Stimulated activated CD8-positive, alpha-beta memory T cell treated with anti-CD3 and anti-CD28 coated beads, Interleukin-2, amount 100 ng/mL, for 1 hour (primary cell): ENCODE measurements at places on chromosomes 5 and 9.
A peak's percentile ranks its signal among the peaks of the same experiment; 100 is the strongest.

DNA sequence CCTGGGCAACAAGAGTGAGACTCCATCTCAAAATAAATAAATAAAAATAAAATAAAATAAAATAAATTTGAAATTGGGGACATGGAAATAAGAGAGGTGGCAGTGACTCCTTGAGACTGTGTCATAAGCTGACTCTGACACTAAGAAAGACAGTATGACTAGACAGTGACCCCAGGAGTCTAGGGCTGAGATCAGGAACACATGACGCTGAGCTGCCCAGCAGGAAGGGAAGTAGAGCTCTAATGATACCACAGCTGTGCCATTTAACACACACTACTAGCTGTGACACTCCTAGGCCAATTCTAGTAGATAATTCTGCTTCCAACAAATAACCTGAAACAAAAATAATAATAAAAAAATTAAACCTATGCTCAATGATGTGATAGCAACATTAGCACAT, 293.0 kb downstream of the SEC61B start:
- DNase-seq = no peak

DNA sequence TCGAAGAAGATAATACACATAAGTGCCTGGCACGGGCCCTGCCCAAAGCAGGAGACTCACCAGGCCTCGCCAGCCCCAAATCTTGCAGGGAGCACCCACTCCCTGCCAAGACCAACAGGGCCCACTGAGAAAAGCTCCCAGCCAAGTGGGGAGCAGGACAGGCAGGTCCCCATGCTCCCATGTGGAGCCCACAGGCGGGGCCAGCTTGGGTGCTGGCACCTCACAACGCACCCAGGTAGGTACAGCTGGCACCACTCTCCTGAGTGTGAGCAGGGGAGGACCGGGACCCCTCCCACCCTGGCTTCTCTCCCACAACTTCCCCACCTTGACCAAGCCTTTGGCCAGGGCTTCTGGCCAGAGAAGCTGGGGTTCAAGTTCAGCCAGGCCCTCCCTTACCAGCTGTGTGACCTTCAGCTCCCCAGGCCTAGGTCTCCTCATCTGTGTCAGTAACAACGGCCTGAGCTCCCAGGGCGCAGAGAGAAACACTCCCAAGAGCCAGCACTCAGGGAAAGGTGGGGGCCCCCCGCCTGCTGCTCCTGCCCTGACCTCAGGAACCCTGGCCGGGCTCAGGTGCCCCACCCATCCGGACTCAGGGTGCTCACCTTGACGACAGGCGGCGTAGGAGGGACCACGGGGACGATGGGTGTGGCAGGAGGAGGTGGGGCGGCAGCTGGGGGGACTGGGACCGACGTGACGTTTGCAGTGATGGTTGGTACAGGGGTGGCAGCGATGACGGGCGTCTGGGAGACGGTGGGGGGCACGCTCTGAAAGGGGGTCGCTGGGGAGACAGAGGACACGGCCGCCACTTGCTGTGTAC, 17.8 kb downstream of the BRD3 start:
- no peak for DNase-seq

- DNase-seq = peak; percentile 69
Observed at GRCh38 chr5:141691867-141692532, 10.0 kb upstream of the ARAP3 start.

GRCh38 chr5:170109059-170110031, 3.6 kb downstream of the FOXI1 start:
- no peak for DNase-seq

DNA sequence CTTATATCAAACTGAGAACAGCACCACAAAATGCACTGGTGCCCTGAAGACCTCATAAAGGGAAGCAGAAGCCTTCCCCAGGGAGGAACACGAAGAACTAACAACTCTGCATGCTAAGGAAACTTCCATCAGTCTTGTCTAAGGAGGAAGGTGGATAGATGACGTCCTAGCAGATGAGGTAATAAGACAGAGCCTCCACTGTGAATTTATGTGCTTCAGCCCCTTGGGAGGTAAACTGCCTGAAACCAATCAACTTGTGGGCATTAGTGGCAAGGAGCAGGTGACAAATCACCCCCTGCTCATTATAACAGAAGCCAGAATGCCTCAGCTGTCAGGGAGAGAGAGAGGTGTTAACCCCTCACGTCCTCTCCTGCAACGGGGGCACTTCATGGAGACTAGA, 48.9 kb upstream of the SPIN1 start:
- DNase-seq = no peak

DNA sequence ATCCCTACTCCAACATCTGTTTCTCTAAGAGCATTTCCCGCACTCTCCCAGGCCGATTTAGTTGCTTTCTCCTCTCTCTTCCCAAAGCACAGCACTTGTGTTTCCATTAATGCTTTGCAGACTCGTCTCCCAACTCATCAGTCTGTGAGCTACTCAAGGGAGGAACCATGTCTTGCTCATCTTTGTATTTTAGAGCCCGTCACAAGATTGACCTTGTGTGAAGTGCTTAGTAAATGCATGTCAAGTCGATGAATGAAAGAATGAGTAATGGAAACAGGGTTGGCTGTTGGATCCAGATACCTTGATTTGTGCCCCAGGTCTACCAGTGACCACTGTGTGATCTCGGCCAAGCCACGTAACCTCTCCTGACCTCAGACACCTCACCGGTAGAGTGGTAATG, 99.3 kb downstream of the KLF4 start:
- DNase-seq = no peak

- no peak for DNase-seq
Observed at GRCh38 chr5:96577909-96578308, 84.3 kb upstream of the CAST start.

- DNase-seq = no peak
Observed at GRCh38 chr9:78291240-78291925, 5.5 kb upstream of the PSAT1 start.

GRCh38 chr5:35863159-35863558, 6.5 kb downstream of the IL7R start:
- DNase-seq = no peak

GRCh38 chr5:141491323-141492167, 2.7 kb downstream of the PCDHGC5 start:
- no peak for DNase-seq

DNA sequence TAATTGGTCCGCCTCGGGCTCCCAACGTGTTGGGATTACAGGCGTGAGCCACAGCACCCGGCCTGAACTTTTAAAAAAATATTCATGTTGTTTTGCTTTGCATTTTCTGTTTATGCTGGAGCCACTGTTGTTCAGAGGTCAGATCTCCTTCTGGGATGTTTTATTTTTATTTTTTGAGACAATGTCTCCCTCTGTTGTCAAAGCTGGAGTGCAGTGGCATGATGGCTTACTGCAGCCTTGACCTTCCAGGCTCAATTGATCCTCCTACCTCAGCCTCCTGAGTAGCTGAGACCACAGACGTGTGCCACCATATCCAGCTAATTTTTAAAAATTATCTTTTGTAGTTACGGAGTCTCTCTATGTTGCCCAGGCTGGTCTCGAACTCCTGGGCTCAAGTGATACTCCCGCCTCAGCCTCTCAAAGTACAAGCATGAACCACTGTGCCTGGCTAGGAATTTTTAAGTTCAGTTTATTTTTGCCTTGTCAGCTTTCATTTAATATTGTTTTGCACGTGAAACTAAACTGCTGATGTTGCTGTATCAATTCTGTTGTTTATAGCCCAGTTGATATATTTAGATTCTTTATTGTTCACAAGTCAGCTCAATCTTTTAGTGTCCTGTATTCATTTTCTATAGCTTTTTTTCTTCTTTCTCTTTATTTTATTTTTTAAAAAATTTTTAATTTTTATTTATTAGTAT, 13.7 kb downstream of the TMEFF1 start:
- DNase-seq = no peak

GRCh38 chr5:104344809-104345208, 782.2 kb upstream of the NUDT12 start:
- no peak for DNase-seq
